Hematopoietic multipotent progenitor cell treated with erythropoietin and hydrocortisone succinate and interleukin-3 and kit ligand, for 8 days (in vitro differentiated cells): ENCODE measurements at places on chromosomes 2 and 18.

DNA sequence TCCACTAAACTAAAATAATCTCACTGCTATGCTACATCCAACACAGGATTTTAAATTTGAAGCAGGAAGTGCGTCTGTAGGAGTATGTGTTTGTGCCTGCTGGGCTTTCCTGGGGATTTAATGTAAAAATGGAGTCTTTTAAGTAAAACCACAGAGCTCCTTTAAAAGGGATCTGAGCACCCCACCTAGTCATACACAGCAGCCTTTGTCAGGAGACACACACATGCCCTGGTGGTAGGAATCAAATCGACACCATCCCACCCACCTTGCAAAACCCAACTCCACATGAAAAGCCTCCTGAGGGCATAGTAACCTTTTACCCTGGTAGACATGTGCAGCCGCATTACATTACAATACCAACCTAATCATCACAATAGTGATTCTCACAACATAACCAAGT lies 29.1 kb downstream of the UXS1 start:
- DNase-seq, result no peak

DNA sequence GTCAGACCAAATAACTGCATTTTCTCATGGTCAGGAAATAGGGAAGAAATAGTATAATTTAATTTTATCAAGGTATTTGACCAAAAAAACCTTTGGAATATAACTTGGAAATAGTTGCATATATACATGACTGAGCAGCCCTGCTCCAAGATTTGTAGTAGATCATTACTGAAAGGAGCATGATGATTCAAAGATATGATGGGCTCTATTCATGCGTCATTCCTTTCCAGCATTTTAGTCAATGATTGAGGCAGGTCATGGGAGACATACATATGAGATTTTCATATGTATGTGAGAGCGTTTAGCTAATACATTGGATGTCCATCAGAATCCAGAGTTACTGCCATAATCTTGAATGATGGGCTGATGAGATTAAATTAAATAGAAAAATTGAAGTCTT lies 74.5 kb downstream of the CAB39 start:
- DNase-seq, result no peak

DNA sequence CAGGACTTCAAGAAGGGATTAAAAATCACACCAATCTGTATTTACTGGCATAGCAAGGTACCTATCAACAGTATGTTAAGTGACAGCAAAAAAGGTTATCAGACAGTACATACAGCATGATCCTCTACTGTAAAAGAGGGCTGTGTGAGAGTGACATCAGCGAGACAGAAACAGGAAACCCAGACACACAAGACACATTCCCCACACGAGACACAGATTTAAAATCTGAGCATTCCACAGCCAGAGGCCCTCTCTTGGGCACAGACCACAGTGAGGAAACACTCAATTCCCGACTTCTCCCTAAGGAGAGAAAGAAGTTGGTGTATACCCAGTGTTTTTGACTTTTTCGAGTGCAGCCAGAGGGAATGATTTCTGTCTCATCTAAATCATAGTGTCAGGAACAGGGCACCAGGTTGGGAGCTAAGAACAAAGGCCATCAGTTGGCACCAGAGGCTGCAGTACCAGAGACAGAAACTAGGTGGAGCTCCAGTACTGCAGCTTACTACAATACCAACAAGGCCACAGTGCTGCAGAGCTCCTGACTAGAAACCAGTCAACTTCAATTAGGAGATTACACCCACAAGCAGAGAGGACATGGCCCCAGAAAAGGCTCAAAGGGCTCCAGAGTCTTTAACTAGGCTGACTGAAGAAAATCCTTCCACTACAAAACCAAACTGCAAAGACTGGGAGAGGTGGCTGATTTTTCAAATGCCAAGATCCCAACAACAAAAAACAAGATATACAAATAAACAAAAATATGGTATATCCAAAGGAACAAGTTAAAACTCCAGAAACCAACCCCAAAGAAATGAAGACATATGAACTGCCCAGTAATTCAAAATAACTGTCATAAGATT lies 41.0 kb downstream of the UNC50 start:
- peak; percentile 77 for DNase-seq

DNA sequence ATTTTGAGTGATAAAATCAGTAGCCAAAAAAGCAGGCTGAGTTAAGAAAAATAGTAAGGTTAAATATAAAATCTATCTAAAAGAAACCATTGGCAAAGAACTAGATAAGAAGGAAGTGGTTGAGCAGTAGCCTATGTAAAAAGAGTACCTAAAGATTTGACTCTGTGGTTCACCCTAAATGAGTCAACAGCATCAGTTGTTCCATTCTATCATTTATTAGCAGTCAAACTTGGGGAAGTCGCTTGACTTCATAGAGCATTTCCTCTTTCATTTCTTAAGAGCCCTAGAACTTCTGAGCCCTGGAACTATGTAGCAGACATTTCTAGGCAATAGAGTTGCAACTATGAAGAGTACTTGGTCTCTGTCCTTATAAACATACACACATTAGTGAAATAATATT lies 381.7 kb downstream of the NUP35 start:
- DNase-seq, result no peak

GRCh38 chr2:129400826-129401225 lies 578.6 kb upstream of the RAB6C start:
- DNase-seq, result no peak

DNA sequence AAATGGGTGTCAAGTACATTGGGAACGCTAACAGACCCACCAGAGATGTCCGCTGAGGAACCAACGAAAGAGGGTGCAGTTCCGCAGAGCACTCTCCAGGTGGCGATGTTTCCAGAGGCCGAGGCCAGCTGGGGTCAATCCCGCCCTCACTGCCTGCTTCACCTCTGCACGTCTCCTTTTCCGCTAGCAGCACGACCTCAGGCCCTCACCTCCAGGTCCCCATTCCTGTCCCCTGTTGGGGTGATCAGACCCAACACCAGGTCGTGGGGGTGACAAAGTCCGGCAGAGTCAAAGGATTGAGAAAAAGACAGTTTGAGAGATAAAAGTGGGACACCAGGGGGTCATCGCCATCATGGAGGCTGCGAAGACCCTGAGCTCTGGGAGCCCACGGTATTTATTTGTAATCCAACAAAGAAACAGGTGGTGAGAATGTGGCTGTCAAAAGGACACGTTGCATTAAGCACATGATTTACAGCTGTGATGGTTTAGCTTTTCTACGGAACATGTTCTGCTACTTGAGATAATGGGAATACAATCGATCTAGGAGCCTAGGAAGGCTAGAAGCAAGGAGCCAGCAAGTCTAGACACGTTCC lies 27.3 kb downstream of the ZAP70 start:
- peak; percentile 57 for DNase-seq

DNA sequence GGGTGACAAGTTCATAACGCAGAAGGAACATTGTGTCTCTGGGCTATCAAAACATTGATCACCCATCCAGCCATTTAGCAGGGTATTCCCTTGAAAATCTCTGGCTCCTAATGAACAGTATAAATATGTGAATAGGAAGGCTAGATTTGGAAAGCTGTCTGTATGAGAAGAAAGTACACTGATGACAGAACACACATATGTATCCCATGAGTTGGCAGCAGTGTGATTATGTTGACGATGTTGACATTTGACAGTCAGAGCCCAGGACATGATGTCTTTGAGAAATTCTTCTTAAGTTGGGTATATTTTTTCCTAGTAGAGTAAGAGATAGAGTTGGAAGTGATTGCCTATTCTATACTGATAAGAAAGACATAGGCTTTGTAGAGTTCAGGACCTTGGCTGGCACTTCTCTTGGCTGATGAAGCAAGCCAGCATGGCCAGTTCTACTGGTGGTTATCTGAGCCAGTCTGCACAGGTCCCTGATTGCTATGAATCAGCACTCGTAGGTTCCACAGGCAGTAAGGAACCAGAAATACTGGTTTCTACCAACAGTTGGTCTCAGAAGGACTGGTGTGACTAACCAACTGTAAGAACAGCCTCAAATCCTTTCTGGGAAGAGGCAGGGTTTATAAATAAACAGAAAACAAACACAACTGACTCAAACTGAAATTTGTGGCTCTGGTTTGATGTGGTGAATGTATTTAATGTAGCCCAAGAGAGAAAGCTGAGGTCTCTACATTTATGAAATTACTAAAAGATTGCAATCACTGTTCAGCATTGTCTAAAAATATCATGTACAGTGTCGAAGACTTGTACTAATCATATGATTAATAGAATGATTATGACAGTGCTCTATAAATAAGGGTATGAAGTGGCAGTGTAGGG lies 43.9 kb upstream of the RAPH1 start:
- peak; percentile 5 for DNase-seq

DNA sequence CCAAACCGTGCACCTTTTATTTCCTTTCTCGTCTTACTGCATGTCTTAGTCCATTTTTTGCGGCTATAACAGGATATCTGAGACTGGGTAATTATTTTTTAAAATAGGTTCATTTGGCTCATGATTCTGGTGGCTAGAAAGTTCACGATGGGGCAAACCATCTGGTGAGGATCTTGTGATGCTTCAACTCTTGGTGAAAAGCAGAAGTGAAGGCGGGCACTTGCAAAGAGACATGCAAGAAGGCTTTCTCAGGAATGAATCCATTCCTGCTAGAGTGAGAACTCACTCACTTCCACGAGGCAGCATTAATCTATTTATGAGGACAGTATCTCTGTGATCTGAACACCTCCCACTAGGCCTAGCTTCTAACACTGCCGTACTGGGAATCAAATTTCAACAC lies 327.1 kb upstream of the RBMS1 start:
- DNase-seq, result no peak

DNA sequence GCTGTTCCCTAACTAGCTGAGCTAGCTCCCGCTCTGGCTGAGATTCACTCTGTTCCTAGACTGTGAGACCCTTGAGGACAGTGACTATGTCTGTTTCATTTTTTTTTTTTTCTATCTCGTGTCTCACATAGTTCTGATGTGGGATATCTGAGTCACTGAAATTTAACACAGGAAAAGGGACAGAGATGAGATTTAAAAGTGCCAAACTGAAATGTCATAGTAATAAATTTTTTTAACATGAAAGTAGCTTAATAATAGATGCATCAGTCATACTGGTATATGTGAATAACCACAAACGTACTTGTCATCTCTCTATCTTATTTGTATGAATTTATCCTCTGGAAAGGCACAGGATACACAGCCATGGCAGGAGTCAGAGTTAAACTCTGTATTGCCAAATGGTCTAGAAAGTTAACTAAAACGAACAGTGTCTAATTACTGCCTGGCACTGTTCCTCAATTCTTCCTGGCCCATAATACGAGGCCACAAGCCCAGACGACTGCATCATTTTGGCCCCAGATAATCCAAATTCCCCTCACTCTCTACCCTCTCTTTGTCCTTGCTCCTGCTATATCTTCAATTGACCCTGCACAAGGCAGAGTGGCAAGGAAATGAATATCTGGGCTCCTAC lies 87.5 kb downstream of the SATB2 start:
- DNase-seq, result no peak

DNA sequence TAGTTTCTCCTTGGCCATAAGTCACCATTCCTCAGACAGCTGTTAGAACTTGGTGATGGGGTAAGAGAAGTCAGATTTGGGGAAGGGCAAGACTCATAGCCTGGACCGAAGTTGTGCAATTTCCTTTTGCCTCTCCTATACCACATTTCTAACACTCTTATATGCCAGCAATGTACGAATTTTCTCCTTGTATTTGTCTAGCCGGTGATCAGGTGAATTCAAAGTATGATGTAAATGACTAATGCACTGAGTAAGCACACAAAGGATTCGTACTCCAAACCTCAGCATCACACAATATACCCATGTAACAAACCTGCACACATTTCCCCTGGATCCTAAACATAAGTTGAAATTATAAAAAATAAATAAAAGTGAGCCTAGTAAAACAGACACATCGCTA lies 1143.5 kb upstream of the CELF4 start:
- DNase-seq, result no peak

GRCh38 chr2:134626781-134627180 lies 92.0 kb downstream of the TMEM163 start:
- DNase-seq, result no peak

DNA sequence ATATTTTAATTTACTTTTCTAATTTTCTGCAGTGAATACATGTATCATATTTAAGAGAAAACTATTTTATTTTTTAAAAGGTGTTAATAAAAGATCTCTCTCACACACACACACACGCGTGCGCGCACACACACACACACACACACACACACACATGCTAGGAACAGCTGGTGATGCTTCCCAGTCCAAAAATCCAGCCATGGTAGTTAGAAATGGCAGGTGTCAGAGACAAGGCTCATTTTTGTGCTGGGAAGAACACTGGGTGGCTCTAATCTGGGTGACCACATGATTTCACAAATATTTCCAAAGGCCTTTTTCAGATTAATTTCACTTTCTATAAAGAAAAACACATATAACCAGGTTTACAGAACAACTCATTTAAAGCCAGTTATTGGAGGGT lies 104.5 kb upstream of the NCK2 start:
- DNase-seq, result no peak

DNA sequence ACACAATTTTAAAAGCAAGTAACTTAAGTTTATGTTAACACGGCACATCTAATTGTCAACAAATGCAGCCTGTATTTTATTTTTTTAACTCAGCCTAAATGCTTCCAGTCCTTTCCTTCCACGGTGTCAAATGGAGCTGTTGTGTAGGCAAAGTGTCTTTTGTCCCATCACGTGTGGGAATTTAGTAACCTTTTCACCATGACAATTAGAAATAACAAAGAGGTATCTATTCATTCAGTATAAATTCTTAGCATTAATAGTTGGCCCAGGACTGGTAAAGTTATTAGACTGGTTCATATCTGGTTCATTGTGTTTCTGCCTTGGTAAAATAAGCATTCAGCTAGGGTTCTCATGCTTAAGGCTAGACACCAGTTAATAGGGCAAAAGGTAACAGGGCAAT lies 47.9 kb downstream of the FRZB start:
- no peak for DNase-seq

- no peak for DNase-seq
Observed at GRCh38 chr2:188734691-188735090, 239.5 kb upstream of the COL3A1 start.

GRCh38 chr2:238093181-238094140 lies 6.7 kb upstream of the ESPNL start:
- no peak for DNase-seq

- no peak for DNase-seq
Observed at GRCh38 chr2:204060841-204061240, 124.3 kb downstream of the ICOS start.

DNA sequence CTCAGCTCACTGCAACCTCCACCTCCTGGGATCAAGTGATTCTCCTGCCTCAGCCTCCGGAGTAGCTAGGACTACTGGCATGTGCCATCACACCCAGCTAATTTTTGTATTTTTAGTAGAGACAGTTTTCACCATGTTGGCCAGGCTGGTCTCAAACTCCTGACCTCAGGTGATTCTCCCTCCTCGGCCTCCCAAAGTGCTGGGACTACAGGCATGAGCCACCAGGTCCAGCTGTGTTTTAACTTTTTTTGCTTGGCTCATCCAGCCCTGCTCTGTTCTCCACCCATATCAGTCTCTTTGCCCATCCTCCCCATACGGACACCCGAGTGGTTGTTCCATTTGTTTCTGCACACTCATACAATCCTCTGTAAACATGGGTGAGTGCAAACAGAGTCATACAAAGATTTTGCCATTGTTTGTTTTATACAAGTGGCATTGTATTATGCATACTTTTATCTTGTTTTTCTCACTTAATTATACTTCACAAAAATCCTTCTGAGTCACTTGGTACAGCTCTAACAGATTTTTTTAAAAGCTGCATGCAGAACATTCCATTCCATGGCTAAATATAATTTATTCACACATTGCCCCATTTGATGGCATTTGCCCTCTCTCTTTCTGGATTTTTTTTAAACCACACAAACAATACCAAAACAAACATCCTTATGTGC lies 5.3 kb downstream of the APOB start:
- DNase-seq, result no peak
